AG09309 (cell line): ENCODE measurements at places on chromosomes 16 and 17.

- no peak for DNase-seq
These were observed 22.1 kb downstream of the TMEM186 start for GRCh38 chr16:8775359-8775758.

GRCh38 chr17:63544467-63545301, 5.6 kb upstream of the DCAF7 start:
- DNase-seq, result no peak

DNA sequence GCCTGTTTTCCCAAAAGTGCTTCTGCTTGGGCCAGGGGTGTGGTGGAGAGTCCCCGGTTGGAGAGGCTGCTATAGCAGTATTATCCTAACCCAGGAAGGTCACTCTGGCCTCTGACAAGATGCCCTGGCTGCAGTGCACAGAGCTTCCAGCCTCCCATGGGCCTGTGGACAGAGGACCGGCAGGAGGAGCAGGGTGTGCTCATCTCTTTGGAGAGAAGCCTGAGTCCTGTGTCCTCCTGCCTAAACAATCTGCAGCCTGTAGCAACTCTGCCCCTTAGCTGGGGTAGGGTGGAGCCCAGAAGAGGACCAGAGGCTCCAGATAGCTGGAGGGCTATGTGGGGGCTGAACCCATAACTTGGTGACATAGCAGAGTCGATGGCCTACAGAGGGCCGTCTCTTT, 78.0 kb downstream of the MPRIP start:
- no peak for DNase-seq

DNA sequence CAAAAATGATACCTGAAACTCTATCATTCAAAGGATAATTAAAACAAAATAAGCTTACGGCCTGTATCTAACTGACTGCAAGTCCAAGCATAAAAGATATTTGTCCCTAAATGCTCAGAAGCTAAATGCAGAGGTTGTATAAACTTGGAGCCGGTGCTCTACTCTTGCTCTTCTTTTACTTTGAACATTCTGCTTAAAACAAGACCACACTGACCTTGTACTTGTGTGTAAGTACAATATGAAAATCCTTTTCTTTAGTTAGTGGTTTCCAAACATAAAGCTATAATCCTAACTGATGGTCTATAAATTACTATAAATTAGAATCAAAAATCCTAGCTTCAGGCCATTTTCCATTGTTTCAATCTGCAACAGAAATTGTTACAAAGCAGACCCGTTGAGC, 74.6 kb downstream of the SPAG9 start:
- no peak for DNase-seq

GRCh38 chr17:62611728-62612127, 15.7 kb upstream of the MRC2 start:
- DNase-seq, result no peak
